ENCODE measurements at places on chromosomes 16 and 17. TPM values are rescaled to one million over a fixed set of nuclear protein-coding genes. Genes with fewer than 3 reads are reported as not detected.

The GPRC5B gene
- 30.7 TPM for total RNA-seq

The PERCC1 gene
- not detected for total RNA-seq

The BCAR1 gene
- total RNA-seq, result 28.5 TPM

The ZSCAN10 gene
- not detected for total RNA-seq

The KRT27 gene
- total RNA-seq, result not detected

The TMEM11 gene
- total RNA-seq, result 12.2 TPM

The ITGAX gene
- total RNA-seq, result 1.3 TPM

The CHRNE gene
- 0.94 TPM for total RNA-seq
